ENCODE measurements at places on chromosomes 2 and 18. TPM values are rescaled to one million over a fixed set of nuclear protein-coding genes. Genes with fewer than 3 reads are reported as not detected.

- DNase-seq = no peak
Observed at GRCh38 chr18:80241919-80242777, 5.2 kb downstream of the PARD6G start.

DNA sequence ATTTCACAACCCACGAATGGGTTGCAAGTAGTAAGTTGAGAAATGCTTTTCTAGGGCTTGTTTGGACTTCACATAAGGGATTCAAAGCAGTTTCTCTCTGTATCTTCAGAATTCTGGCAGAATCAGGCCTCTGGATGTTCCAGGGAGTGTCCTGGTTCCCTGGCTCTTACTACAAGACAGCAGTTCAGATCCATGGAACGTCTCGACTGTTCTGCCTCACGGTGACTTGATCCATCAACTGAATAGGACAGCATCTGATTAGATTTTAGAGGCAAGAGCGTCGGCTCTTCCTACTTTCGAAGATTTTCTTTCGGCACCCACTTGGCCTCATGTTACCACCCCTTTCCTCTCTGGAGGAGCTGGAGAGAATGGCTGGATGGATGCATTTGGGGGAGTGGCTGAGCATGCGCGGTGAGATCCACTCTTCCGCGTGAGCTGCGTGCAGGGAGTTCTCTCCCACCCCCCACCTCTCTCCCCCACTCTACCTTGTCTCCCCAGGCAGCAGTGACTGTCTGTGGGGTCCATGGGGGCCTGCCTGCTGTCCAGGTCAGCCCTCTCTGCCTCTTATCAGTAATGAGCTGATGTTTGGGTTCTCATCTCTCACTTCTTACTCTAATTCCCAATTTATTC, 132.5 kb downstream of the VAPA start:
- no peak for DNase-seq

- no peak for DNase-seq
Observed at GRCh38 chr18:78681934-78682333, 297.7 kb upstream of the SALL3 start.

GRCh38 chr2:70115646-70116442, 28.6 kb downstream of the PCBP1 start:
- DNase-seq = no peak

GRCh38 chr18:79901665-79902064, 49.8 kb downstream of the SLC66A2 start:
- DNase-seq = no peak

DNA sequence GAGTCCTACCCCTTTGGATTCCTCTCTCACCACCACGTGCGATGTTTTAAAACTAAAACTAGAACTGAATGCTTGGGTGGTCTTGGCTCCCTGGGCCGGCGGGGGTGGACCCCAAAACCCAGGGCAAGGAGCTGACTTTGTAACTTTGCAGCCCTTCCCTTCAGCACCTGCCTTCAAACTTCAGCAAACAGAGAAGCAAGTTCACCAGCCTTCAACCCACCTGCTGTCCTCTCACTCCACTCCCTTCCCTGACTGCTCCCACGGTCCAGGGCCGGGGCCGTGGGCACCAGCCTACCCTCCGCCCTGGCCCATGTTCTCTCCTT, 54.5 kb downstream of the COL6A3 start:
- DNase-seq = no peak

- no peak for DNase-seq
Observed at GRCh38 chr2:61045999-61046398, 19.7 kb upstream of the SANBR start.

GRCh38 chr2:46651363-46652099, 172.2 kb downstream of the TMEM247 start:
- no peak for DNase-seq

GRCh38 chr2:84424152-84424551, 34.9 kb downstream of the SUCLG1 start:
- DNase-seq = no peak

- DNase-seq = no peak
Observed at GRCh38 chr2:236698016-236698627, 128.5 kb downstream of the ACKR3 start.

DNA sequence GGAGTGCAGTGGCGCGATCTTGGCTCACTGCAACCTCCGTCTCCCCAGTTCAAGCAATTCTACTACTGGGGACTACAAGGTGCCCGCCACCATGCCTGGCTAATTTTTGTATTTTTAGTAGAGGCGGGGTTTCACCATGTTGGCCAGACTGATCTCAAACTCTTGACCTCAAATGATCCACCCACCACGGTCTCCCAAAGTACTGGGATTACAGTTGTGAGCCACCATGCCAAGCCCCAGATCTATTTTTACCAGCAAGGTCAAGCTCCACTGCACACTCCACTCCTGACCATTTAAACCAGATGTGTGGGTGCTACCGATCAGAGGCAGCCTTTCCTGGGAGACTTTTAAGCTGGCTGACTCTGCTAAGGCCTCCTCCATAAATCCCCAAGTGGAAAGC, 67.5 kb upstream of the CD226 start:
- no peak for DNase-seq

GRCh38 chr2:20697322-20697934, 30.5 kb downstream of the GDF7 start:
- DNase-seq = no peak

DNA sequence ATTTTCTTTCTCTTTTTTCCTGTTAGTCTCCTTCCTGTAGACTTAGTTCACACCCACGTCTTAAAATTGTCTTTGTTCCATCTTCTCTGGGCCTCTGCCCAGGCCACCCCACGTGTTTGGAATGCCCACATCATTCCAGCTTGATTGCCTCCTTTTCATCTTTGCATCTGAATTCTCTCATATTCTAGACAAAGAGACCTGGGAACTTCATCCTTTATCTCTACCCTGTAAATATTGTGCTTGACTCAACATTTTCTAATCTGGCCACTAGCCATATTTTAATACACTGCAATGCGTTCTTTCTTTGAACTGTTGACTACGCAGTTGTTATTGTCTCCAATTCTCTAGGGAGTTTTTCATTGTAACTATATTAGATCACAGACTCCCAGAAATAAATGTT, 187.5 kb upstream of the NRXN1 start:
- no peak for DNase-seq

- no peak for DNase-seq
Observed at GRCh38 chr2:172889768-172890430, 154.3 kb downstream of the RAPGEF4 start.

- DNase-seq = no peak
Observed at GRCh38 chr2:68158134-68158447, 403 bp downstream of the PNO1 start.

GRCh38 chr18:11155034-11155759, 5.8 kb upstream of the PIEZO2 start:
- DNase-seq = no peak

DNA sequence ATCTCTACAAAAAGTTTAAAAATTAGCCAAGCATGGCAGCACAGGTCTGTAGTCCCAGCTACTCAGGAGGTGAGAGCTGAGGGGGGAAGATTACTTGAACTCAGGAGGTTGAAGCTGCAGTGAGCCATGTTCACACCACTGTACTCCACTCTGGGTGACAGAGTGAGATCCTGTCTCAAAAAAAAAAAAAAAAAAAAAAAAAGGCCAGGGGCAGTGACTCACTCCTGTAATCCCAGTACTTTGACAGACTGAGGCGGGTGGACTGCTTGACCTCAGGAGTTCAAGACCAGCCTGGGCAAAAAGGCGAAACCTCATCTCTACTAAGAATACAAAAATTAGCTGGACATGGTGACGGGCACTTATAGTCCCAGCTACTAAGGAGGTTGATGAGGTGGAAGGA, 37.0 kb downstream of the PUM2 start:
- DNase-seq = no peak

GRCh38 chr18:79503406-79503805, 107.7 kb downstream of the NFATC1 start:
- DNase-seq = peak; percentile 3

- DNase-seq = no peak
Observed at GRCh38 chr2:101782427-101782792, 84.9 kb downstream of the MAP4K4 start.

DNA sequence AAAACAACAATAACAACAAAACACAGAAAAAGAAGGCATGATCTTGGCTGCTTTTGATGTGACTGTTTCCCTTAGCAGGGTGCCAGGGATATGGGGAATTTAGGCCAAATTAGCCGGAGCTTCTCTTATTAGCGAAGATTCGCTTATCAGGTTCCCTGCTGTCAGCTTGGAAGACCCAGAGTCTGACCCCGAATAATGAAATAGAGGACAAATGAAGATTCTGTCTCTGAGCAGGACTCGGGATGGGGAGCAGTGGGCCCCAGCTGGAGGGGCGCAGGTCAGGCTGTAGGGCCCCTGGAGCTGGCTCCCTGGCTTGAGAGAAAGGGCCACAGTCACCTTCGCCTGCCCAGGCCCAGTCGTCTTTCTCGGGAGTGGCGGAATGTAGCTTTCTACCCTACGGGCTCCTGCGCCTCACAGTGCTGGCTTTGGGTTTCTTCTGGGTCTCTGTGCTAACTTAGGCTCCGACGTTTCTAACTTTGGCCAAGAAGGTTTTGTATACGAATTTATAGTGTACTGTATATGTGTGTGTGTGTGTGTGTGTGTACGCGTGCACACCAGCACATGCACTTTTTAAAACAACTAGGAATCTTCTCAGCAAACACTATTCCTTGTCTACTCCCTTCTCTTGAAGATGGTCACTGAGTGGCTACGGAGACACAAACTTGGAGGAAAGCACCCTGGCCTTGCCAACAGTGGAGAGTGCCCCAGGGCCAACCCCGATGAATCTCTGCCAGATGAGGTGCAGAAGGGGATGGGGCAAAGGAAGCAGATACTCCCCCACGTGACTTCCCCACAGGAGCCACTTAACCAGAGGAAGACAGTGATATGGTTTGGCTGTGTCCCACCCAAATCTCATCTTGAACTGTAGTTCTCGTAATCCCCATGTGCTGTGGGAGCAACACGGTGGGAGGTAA, 195.6 kb upstream of the COPS8 start:
- DNase-seq = no peak

DNA sequence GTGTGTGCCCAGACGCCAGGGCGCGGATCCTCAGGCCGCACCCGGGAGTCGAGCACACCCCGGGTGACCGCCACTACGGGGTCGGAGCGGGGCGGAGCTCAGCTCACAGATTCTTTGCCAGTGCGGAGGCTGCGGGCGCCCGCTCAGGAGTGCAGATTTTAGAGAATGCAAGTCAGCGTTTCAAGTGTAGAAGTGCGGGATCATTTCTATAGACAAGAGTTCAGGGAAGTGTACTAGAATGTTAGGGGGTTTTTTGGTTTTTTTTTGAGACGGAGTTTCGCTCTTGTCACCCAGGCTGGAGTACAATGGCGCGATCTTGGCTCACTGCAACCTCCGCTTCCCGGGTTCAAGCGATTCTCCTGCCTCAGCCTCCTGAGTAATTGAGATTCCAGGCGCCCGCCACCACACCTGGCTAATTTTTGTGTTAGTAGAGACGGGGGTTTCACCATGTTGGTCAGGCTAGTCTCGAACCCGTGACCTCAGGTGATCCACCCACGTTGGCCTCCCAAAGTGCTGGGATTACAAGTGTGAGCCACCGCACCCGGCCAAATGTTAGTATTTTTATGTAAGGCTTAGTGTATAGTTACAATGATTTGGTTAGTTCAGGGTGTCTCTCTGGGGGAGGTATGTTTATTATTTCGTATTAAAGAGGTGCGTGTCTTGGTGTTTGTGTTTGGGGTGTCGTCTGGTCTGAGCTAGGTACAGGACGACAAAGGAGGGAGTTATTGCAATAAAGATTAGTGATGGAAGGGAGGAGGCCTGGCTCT, 619 bp upstream of the FAM168B start:
- peak; percentile 41 for DNase-seq

- no peak for DNase-seq
Observed at GRCh38 chr18:26089293-26090129, 902 bp downstream of the SS18 start.

- DNase-seq = no peak
Observed at GRCh38 chr2:128803222-128803621, 484.6 kb upstream of the HS6ST1 start.

- no peak for DNase-seq
Observed at GRCh38 chr2:160371251-160372009, 122.2 kb downstream of the RBMS1 start.

- DNase-seq = no peak
Observed at GRCh38 chr2:63463142-63463541, 125.1 kb downstream of the WDPCP start.

DNA sequence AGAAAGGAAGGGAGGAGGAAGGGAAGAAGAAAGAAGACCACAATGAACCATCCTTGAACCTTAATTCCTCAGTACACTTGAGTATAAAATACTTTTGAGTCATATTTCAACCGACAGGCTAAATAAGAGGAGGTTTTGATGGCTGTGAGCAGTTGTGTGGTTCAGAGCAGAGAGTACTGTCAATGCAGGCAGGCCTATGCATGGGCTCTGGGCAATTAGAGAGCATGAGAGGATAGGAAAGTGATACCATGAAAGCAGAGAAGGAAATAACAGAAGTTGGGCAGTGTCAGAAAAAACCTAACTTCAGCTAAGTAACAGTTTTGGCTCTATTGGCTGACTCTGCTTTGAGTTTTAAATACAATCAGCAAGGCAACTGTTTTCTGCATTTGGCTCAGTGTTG, 123.6 kb upstream of the STK17B start:
- DNase-seq = no peak

GRCh38 chr2:212158081-212158480, 380.5 kb downstream of the ERBB4 start:
- DNase-seq = no peak

The ZFP36L2 gene
- total RNA-seq = 198 TPM

The SLC8A1 gene
- 17.0 TPM for total RNA-seq

The ERBB4 gene
- total RNA-seq = 0.05 TPM

The PRSS56 gene
- total RNA-seq = not detected

The GPR55 gene
- total RNA-seq = 1.1 TPM

The THSD7B gene
- not detected for total RNA-seq

The GALNT13 gene
- total RNA-seq = 1.0 TPM

The MYCN gene
- 1.1 TPM for total RNA-seq

The TMEM37 gene
- 173 TPM for total RNA-seq

The TP53I3 gene
- total RNA-seq = 121 TPM

The POTEJ gene
- not detected for total RNA-seq

The ZSWIM2 gene
- not detected for total RNA-seq

The VIL1 gene
- 550 TPM for total RNA-seq

The TGFA gene
- total RNA-seq = 24.7 TPM

Measured in mucosa of descending colon (tissue), 3 donors.